ENCODE measurements at places on chromosomes 3 and 15.

- DNase-seq: no peak
Observed at GRCh38 chr3:16907243-16907642, 22.5 kb downstream of the PLCL2 start.

GRCh38 chr15:41648097-41648496 lies 12.1 kb upstream of the MGA start:
- DNase-seq: no peak

- no peak for DNase-seq
Observed at GRCh38 chr15:74422652-74423430, 10.9 kb downstream of the SEMA7A start.

- DNase-seq: no peak
Observed at GRCh38 chr3:98650971-98651779, 57.8 kb upstream of the CPOX start.

Measured in activated T-cell treated with anti-CD3 and anti-CD28 coated beads for 1 hour (primary cell).